ENCODE measurements at places on chromosomes 16 and 17. TPM values are rescaled to one million over a fixed set of nuclear protein-coding genes. Genes with fewer than 3 reads are reported as not detected.

DNA sequence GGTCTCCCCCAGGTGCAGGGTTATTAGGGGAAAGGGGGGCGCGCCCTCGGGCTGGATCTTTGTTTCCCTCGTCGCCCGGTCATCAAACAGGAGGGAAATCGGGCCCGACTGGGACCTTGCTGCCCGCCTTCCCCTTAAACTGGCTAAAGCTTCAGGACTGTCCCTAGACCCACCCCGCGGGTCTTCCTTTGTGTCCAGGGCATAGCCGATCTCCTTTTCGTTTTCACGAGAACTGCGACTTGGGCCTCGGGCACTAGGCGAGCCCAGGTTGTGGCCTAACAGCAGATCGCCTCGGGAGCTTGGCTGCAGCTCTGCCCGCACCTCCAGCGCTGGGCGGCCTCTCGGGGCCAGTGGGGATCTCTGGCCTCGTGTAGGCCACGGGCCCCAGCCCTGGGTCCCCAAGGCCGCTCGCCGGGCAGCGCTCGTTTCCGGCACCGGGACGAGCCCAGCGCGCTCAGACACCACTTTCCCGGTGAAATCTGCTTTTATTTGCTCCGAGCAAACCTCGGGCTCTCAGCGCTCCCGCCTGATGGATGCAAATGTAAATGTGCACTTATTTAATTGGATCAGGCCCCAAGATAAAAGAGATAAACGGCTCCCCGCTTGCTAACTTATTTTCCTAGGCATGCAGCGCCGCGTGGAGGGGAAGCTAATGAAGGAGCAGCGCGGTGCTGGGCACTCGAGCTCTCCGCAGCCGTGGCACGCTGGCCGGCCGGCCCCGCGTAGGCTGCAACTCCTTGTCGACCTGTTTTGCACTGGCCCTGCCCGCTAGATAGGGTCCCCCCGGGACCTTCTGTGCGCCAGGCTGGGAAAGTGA, 7.8 kb downstream of the IRX5 start:
- no peak for DNase-seq

DNA sequence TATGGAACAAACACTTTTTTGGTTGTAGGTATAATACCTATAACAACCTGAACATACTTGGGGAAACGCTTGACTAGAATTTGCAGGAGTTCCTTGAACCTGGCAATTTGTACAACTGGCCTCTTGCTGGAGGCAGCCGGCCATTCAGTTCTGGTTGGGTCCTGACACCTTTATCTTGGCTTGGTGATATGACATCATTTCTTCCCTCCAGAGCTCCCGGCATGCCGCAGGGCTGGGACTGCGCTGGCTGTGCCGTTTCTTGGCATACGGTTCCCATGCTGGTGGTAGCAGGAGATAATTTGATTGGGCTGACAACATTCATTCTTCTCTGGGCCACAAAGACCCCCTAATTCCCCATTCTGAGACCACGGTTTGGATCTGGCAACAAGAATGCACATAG, 87.5 kb downstream of the ASIC2 start:
- no peak for DNase-seq

DNA sequence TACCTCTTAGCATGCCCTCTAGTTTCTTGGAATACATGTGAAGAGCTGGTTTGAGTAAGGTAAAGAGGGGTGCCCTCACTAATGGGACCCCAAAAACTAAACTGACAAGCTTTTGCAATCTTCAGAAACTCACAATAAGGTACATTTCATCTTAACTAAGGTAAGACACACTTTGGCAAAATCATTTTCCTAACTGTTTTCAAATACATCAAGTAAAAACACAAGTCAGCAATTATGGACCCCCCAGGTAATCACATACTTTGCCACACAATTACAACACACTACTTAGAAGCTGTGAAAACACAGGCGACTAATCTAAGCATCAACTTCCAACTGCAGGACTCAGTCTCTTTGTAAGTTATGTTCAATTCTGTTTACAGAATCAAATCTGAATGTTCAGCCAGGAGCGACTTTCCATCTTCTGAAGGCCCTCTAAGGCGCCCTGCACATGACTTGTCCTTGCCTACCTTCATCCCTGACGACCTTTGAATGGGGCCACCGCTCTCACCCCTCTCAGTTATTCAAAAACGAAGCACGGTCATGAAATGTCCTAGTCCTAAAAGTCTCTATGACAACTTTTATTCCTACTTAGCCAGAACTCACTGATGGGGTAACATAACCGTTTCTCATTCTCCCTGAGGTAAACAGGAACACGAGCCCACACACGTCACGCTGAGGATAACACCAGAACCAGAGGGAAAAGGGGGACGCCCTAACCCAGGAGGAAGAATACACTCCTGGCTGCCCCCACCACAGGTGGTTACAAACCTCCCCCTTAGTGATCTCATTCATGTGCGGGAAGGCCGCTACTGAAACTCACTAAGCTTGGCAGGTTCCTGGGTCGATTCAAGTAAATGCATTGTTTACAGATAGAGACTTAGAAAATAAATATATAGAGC, 5.5 kb downstream of the CREBBP start:
- DNase-seq: no peak

The TEX2 gene
- total RNA-seq: 17.2 TPM

DNA sequence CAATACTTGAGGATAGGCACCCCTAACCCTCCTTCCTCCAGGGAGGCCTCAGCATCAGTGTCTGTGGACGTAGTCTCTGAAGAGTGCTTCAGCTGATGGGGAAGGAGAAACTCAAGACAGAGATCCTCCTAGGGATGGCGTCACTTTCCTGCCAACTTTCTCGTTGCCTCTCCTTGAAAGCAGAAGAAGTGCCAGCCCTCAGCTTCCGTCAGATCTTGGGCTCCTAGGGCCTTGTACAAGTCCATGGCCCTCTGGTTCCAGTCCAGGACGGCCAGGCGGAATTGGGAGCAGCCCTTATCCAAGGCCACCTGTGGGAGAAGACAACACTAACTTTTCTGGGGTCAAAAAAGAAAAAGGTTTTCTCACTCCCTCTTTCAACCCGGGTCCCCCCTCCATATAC, 1.3 kb downstream of the SAT2 start:
- DNase-seq: no peak

DNA sequence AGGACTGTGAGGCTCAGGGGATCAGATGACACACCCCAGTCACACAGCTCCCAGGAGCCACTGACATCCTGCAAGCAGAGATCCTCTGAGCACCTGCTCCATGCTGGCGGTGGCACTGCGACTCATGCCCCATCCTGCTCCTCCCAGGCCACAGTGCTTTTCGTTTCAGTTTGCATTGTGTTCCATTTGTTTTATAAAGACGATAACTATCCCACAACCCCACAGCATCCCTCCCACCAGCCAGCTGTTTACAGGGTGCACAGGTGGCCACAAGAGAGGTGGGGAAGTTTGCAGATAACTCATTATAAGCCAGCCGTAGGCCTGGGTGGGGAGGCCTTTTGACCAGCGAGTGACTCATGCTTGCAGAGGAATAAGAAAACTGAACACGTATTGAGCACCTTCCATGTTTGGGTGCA, 28.2 kb downstream of the BCO1 start:
- no peak for DNase-seq

The SLC35G3 gene
- not detected for total RNA-seq

- no peak for DNase-seq
Measured at GRCh38 chr16:55663765-55664677, 8.2 kb downstream of the SLC6A2 start.

GRCh38 chr16:20289571-20289970, 37.7 kb downstream of the GP2 start:
- DNase-seq: no peak

- DNase-seq: no peak
Measured at GRCh38 chr16:21222495-21223337, 10.8 kb upstream of the ANKS4B start.

All from MG63 (cell line).